ENCODE measurements at places on chromosomes 6 and 20.

DNA sequence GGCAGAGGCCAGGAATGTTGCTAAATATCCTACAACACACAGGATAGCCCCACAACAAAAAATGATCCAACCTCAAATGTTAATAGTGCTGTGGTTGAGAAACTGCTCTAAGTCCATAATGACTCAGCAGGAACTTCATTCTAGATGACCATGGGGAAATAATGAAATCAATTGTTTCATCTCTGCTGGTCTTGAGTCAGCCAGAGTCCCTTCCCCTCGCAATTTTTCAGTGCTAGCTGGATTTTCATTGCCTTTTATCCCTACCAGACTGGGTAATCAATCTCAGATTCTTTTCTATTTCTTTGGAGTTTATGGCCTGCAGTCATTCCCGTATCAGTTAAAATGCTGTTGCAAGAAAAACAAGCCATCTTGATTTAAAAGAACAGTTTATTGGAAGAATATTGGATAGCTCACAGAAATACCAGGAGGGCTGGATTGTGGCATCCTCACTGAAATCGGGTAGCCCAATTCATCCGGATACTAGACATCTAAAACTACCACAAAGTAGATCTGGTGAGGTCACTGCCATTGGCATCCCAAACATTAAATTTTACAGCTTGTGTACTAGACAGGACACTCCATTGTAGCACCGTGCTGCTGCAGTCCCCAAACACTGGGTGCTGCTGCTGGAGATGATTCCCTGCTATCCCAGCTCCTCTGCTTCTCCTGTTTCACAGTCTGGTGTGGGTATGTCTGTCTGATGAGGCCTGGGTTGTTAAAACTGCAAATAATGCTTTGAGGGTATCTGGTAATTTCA lies 30.3 kb upstream of the POPDC3 start:
- H3K27me3 ChIP-seq: no peaks in the 10 kb centered on the region
- H3K4me1 ChIP-seq: no peaks in the 10 kb centered on the region
- no peak for DNase-seq
- no peak overlapping the region for H3K4me3 ChIP-seq

DNA sequence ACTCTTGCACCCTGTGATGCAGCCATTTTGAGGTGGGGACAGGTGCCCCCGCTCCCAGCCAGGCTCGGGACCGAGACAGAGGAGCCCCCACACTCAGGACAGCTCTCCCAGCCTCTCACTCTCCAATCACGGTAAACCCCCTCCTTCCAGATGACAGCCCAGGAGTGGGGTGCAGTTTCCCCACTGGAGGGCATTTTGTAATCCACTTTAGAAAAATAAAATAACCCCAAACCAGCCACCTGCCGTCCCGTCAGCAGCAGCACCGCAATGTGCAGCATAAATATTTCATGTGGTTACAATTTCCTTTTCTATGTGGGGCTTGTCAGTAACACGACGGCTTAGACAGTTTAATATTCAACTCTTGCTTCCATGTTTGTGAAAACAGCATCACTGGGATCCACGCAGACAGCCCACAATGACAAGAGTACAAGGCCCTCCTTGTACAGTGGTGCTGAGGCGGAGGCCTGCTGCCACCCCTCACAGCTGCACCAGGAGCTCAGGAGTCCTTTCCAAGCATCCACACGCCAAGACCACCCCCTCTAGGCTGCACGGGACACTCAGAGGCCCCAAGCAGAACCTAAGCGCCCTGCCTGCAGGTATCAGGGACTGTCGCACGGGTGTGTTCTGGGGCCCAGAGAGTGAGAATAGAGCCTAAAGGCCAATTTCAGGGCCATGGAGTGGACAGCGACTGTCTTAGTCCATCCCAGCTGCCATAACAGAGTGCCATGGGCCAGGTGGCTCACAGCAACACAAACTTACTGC lies 116.7 kb downstream of the JPH2 start:
- peaks cover 9% of the 10 kb centered on the region for H3K4me1 ChIP-seq
- DNase-seq: no peak
- H3K27me3 ChIP-seq: no peaks in the 10 kb centered on the region
- no peak overlapping the region for H3K4me3 ChIP-seq

- H3K27me3 ChIP-seq: no peaks in the 10 kb centered on the region
- no peak for DNase-seq
These were observed 80.4 kb upstream of the RIPOR2 start for GRCh38 chr6:25016014-25016720.

- no peaks in the 10 kb centered on the region for H3K4me1 ChIP-seq
- H3K27me3 ChIP-seq: no peaks in the 10 kb centered on the region
- H3K4me3 ChIP-seq: no peak overlapping the region
- H3K36me3 ChIP-seq: no peaks in the 10 kb centered on the region
These were observed 189.3 kb downstream of the ERMARD start for GRCh38 chr6:169940481-169941271.

DNA sequence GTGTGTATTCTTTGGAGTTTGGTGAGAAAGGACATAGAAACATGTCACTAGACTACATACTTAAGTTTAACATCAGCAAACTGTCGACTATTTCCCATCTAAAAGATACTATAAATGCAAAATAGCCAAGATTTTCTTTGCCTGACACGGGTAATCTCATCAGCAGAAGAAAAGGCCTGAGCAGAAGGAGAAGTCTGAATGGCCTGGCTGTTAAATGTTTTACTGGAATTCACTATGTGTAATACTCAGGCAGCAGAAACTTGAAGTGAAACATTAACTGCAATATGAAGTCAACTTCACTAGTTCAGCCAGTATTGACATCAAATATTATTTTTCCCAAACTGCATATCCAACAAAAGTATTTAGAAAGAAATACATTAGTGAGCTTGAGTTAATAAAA lies 6.4 kb upstream of the DSE start:
- no peak overlapping the region for H3K4me3 ChIP-seq
- no peak for DNase-seq
- no peaks in the 10 kb centered on the region for H3K4me1 ChIP-seq
- H3K27me3 ChIP-seq: no peaks in the 10 kb centered on the region

DNA sequence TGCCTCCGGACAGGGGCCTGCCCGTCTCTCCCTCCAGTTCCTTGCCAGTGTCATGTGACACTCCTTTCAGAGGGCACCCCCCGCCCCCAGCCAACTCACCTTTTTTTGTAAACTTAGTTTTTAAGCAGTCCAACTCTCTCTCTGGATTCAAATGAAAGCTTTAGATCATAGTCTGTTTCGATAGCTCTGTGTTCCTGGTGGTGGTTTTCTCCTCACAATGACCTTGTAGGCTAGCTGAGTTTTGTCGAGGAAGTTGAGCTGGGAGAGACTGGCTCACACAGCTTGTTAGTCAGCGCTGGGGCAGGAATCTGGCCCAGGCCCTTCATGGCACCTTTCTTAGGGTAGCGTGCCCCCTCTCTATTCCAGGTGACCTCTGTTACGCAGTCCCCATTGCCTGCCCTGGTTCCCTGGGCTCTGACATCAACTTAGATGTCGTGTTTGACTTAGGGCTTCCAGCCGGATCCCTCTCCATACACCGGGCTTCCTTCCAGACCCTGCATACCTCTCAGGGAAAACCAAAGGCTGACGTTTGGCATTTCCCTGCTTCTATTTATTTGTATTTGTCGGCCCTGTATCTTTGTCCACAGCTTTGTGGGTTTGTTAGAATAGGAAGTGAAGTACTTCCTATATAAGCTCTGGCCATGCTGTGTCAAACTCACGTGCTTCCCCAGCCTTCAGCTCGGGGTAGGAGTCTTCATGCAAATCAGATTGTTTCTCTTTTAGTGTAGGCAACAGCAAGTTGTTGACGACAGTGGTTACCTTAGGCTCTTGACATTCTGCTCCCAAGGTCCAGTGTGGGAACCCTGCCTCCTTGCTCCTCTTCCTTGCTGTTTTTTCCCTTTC lies 12.7 kb downstream of the IGF2R start:
- no peaks in the 10 kb centered on the region for H3K36me3 ChIP-seq
- DNase-seq: peak; percentile 83
- no peak overlapping the region for H3K4me3 ChIP-seq
- H3K27me3 ChIP-seq: no peaks in the 10 kb centered on the region

- H3K27me3 ChIP-seq: no peaks in the 10 kb centered on the region
- H3K36me3 ChIP-seq: no peaks in the 10 kb centered on the region
These were observed 155.1 kb upstream of the TNFAIP3 start for GRCh38 chr6:137711972-137712371.

- H3K4me3 ChIP-seq: no peak overlapping the region
- H3K27me3 ChIP-seq: no peaks in the 10 kb centered on the region
- no peak for DNase-seq
- no peaks in the 10 kb centered on the region for H3K4me1 ChIP-seq
- no peaks in the 10 kb centered on the region for H3K36me3 ChIP-seq
These were observed 43.9 kb downstream of the FILIP1 start for GRCh38 chr6:75449630-75450206.

GRCh38 chr6:6978731-6979130 lies 129.0 kb upstream of the RREB1 start:
- H3K4me3 ChIP-seq: no peak overlapping the region
- H3K27ac ChIP-seq: no peak overlapping the region
- H3K27me3 ChIP-seq: no peaks in the 10 kb centered on the region

DNA sequence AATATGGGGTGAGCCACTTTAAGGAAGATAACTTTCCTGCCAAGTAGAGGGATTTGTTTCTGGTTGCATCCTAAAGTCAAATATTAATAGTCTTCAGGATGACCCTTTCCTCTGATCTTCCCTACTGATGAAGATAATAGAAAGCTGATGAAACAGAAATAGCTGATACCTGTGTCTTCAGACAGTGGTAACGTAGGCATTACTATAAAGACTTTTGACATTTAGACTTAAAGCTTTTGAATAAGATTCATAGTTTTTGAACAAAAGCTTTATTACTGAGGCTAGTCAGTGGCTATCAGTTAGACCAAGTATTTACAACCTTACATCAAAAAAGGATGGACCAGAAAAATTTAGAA lies 1.4 kb downstream of the NEDD9 start:
- H3K27me3 ChIP-seq: no peaks in the 10 kb centered on the region
- H3K36me3 ChIP-seq: no peaks in the 10 kb centered on the region
- DNase-seq: no peak
- H3K4me1 ChIP-seq: peaks cover 28% of the 10 kb centered on the region
- H3K27ac ChIP-seq: peak overlapping the region; percentile 91

Data from upper lobe of left lung (tissue), 6 donors.